ENCODE measurements at places on chromosomes 3 and 15.

DNA sequence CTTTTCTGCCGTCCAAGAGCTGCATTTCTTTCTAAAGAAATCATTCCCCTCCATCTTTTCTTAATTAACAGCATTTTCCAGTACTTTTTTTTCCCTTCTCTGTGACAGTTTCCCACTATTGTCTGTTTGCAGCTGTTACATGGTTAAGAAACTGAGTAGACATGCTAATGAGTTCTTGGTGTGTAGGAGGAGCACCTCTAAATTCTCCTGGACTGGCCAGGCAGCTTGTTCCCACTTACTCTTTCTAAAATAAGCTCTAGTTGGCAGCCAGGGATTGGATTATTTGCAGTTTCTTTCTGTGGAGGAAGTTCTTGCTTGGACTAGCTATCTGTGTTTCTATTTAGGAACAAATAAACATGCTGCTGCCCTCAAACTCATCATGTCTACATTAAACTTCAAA, 235.1 kb upstream of the GAP43 start:
- no peak for DNase-seq

DNA sequence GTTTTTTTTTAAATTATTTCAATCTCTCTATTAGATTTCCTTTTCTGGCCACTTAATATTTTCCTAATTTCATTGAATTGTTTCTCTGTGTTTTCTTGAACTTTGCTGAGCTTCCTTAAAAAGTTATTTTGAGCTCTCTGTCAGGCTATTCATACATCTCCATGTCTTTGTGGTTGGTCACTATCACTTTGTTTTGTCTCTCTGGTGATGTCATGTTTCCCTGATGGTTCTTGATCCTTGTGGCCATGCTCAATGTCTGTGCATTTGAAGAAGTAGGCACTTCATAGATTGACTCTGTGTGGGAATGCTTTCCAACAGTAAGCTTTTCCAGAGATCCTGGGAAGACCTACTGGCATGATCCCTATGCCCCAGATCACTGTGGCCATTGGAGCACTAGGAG, 18.6 kb downstream of the CD200R1 start:
- no peak for DNase-seq

GRCh38 chr3:72679540-72680198, 168.6 kb downstream of the SHQ1 start:
- DNase-seq = no peak

- no peak for DNase-seq
These were observed 73.0 kb downstream of the OXNAD1 start for GRCh38 chr3:16337856-16338540.

Measured in right renal cortex interstitium (tissue), 3 donors.